Fibroblast of lung (primary cell): ENCODE measurements at places on chromosomes 13 and 19.
A peak's percentile ranks its signal among the peaks of the same experiment; 100 is the strongest.

DNA sequence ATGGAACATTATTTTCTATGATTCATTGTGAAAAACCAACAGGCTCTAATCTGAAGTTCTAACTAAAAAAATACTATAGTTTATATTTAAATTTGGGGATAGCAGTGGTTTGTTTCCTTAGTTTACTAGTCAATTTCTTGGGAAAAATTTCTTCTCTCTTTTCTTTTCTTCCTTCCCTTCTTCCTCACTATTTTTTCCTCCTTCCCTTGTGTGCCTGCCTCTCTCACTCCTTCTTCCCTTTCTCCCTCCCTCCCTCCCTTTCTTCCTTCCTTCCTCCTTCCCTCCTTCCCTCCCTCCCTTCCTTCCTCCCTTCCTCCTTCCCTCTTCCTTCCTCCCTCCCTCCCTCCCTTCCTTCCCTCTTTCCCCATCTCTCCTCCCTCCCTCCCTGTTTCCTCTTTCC, 226.5 kb downstream of the ZNF536 start:
- no peak for DNase-seq

GRCh38 chr19:28290963-28291657, 921.8 kb downstream of the UQCRFS1 start:
- no peak for DNase-seq

- DNase-seq: peak; percentile 94
These were observed 344.6 kb downstream of the RFC3 start for GRCh38 chr13:34162544-34162933.

- DNase-seq: peak; percentile 63
These were observed 10.7 kb downstream of the IL17D start for GRCh38 chr13:20714161-20714560.

- no peak for DNase-seq
These were observed 6.3 kb downstream of the KCTD12 start for GRCh38 chr13:76879883-76880270.

GRCh38 chr19:7348587-7349230, at the start of gene ARHGEF18:
Gene ARHGEF18 (plus strand): TSS chr19:7348937. CDS start chr19:7362891, 13,954 bp downstream.
- no peak for DNase-seq

DNA sequence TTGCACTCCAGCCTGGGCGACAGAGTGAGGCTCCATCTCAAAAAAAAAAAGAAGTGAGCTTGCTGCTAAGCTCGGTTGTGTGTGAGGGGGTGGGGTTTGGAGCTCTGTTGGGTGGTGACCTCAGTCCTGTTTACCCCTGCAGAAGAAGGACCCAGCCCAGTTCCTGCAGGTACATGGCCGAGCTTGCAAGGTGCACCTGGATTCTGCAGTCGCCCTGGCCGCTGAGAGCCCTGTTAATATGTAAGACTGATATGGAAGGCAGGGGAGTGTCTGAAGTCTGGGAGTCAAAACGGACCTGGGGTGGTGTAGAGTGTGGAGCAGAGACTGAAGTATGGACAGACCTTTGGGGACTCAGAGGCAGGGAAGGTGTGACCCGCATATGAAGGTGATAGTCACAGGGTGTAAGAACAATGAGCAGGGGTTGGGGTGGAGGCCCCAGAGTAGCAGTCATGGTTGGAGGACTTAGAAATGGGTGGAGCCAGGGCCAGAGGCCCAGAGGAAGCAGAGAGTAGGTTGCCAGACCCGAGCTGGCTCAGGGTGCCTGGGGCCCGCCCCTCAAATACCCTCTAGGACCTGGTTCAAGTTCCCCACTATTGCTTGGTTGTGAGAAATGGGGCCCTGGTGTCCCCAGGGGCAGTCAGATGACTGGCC, 13.2 kb downstream of the CLASRP start:
- DNase-seq: no peak

GRCh38 chr19:28437390-28438346, 775.3 kb downstream of the UQCRFS1 start:
- DNase-seq: no peak

GRCh38 chr13:70469077-70469476, 360.8 kb upstream of the KLHL1 start:
- DNase-seq: no peak

DNA sequence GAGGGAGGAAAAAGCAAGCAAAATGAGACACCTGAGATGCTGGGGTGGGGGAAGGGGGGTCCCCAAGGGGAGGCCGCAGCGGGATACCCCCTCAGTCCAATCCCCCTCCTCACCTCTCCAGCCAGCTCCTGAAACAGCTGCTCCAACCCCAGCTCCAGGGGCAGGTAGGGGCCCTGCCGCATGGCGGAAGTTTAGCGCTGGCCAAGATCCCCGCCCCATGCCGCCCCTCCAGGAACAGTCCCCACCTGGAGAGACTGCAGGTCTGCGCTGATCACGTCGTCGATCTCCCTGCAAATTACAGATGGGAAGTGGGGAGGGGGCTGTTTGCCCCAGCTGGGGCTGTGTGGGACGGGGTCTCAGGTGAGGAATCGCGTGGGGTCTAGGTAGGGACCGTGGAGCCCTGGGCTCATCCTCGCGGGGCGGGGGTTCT, 9.0 kb downstream of the CAPN12 start:
- no peak for DNase-seq

- peak; percentile 25 for DNase-seq
These were observed 93.0 kb downstream of the ITGBL1 start for GRCh38 chr13:101545521-101545920.

- no peak for DNase-seq
These were observed 13.7 kb downstream of the ZBTB7A start for GRCh38 chr19:4052993-4053422.

DNA sequence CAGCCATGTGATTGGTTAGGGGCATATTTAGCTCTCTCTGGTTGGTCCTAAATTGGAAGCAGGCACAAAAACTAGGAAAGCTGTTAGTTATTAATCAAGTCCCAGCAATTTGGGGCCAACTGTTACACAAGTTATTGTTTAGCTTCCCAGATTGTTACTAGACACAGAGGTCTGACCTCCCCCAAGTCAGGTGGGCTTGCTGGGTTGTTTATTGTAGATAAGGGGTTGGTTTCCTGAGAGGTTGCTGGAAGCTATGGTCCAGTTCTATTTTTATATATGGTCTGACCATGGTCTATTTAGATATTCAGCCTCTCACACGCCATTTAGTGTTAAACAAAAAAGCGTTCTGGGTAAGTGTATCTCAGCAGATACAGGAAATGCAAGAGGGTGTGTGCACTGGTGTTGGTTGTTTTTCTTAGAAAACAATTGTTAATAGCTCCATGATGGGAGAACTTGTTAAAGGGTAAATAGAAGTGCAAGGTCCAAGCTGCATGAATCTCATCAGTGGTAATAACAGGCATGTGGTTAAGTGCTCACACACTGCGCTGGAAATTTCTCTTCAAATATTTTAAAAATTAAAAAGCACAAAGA, 150.0 kb downstream of the RAP2A start:
- DNase-seq: no peak

- peak; percentile 41 for DNase-seq
These were observed 2.8 kb upstream of the SLC25A15 start for GRCh38 chr13:40786568-40786996.

- no peak for DNase-seq
These were observed 3.6 kb downstream of the AKAP11 start for GRCh38 chr13:42275506-42275905.

GRCh38 chr13:114108141-114108761, 24.2 kb downstream of the RASA3 start:
- no peak for DNase-seq

- DNase-seq: peak; percentile 79
These were observed 32.9 kb downstream of the CCDC122 start for GRCh38 chr13:43846496-43847158.

GRCh38 chr13:85853161-85853894, 54.1 kb upstream of the SLITRK6 start:
- DNase-seq: no peak

GRCh38 chr13:80132741-80133601, 208.0 kb downstream of the SPRY2 start:
- DNase-seq: peak; percentile 78

- peak; percentile 90 for DNase-seq
These were observed at the start of gene ZNF100 for GRCh38 chr19:21767065-21767800. Gene ZNF100 (minus strand): TSS chr19:21767579. CDS start chr19:21767429, 150 bp downstream.

DNA sequence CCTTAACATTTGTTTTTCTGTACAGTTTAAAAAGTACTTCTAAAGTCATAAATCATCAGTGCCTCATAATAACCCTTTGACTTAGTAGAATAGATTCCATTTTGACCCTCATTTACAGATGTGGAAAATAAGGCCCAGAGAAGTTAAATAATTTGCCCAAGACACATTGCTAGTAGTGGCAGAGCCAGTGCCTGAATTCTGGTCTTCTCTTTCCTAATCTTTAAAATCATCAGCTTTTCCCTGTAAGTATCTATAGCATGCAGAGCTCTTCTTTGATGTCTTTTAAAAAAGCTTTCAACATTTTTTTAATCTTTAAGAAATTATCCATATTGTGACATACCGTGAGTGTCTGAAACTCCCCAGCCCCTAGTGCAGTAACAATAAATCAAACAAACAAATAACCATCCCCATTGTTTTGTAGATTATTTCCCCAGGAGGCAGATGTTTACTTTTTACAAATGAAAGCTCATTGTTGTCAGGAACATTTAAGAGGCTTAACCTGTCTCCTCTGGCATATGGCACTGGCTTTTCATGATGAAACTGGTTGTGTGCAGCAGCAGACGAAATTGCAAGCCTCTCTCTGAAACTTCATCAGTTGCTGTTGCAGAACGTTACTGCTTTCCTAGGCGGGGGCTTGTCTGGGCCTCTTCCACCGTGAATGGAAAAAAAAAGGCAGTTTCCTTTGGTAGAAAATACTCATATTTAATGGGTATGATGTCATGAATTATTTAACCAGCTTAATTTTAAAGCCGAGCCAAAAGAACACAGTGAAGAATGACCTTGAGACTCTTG, 31.7 kb upstream of the PCDH8 start:
- no peak for DNase-seq

DNA sequence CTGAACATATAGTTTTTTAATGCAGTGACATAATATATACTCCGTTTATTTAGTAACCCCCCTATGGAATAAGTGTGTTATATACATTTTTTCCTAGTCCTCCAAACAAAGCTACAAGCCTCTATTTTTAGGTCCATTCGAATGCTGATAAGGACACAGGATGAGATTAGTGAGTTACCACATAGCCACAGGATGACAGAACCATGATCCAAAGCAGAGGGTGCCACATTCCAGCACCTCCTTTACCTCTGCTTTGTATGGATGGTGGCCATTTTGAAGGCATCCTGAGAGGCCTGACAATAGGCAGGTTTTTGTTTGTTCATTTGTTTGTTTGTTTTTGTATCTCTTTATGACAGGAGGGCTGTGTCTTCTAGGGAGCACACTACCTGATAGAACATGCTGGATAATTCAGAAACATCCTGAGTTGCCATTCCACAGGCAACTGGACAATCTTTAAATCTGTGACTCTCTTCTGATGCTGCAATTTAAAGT, 186.3 kb downstream of the MTUS2 start:
- no peak for DNase-seq

DNA sequence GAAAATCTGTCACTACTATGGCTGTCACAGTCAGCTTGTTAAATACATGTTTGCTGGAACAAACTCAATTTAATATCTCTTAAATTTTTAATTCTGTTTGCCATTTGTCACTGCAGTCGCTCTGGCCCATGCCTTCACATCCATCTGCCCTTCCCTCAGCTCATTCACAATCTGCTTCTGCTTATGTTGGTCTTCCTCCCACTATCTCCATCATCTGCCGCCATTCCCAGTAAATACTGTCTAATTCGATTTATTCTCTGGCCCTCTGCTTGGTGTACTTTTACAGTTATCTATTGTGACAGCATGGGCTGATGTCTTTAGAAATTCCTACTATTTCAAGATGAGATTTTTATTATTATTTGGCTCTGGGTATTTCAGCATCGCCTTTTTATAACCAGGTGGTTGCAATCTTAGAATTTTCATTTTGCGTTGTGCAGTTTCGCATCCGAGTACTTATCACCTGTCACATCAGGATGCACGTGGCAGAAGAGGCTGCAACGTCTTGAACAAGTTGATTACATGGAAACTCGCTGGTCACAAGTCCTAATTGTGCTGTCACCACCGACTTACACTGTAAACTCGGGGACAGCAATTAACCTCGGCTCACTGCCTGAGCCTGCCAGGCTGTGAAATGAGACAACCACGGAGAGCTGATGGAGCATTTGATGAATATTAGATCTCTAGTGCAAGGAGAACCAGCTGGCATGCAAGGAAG, 158.4 kb downstream of the MYO16 start:
- DNase-seq: no peak

GRCh38 chr19:49746206-49746958, 16.7 kb downstream of the TSKS start:
- peak; percentile 38 for DNase-seq

- no peak for DNase-seq
These were observed 2.1 kb upstream of the RAD23A start for GRCh38 chr19:12943437-12944044.

- peak; percentile 68 for DNase-seq
These were observed 519.5 kb downstream of the DCT start for GRCh38 chr13:93959796-93960533.

DNA sequence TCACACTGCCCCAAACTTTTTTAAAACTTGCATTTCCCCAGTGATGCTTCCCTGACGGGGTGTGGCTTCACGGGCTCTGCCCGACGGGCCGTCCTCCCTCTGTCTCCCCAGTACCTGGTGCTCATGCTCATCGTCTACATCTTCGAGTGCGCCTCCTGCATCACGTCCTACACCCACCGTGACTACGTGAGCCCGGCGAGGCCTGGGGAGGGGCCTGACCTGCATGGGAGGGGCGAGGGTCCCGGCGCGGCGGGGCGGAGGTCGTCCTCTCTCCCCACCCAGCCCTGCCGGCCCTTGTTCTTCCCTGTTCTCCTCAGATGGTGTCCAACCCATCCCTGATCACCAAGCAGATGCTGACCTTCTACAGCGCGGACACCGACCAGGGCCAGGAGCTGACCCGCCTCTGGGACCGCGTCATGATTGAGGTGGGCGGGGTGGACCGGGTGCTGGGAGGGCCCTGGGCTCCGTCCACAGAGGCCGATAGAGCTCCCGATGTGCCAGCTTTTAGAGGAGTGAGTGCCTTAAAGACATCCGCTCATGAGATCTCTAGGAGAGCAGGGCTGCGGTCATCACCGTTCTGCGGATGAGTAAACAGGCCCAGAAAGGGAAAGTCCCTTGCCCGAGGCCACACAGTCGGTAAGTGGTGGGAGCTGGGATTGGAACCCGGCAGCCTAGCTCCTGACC, 6.9 kb downstream of the UPK1A start:
- peak; percentile 18 for DNase-seq

GRCh38 chr13:97582170-97582569, 148.2 kb downstream of the RAP2A start:
- DNase-seq: no peak

- no peak for DNase-seq
These were observed 6.3 kb downstream of the SNRNP70 start for GRCh38 chr19:49091391-49092038.

- DNase-seq: no peak
These were observed 8.3 kb upstream of the SYCN start for GRCh38 chr19:39212375-39212742.

- DNase-seq: no peak
These were observed 7.1 kb upstream of the KL start for GRCh38 chr13:33008946-33009722.

GRCh38 chr19:3499738-3500428, 591 bp downstream of the DOHH start:
- DNase-seq: no peak

GRCh38 chr19:1882089-1882785, 3.1 kb downstream of the ABHD17A start:
- no peak for DNase-seq
